M059J (cell line): ENCODE measurements at places on chromosomes 2 and 18. TPM values are rescaled to one million over a fixed set of nuclear protein-coding genes. Genes with fewer than 3 reads are reported as not detected.

GRCh38 chr2:102317715-102318114 lies 6.4 kb downstream of the IL1RL1 start:
- no peak for DNase-seq

DNA sequence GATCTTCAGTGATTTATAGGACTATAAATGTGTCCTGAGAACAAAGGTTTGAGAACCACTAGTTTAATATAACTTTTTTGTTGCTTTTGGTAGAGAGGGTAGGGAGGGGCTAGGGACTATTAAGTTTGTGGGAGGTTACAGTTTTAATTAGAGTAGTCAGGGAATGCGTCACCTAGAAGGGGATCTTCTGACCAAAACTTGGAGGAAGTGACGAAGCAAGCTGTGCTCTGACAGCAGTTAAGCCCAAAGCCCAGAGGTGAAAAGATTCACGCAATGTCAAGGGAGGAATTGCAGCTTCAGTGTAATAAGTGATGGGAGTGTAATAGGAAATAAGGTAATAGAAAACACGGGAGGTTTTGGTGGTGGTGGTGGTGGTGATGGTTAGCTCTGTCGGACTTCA lies 8.1 kb downstream of the TDRD15 start:
- DNase-seq: no peak

DNA sequence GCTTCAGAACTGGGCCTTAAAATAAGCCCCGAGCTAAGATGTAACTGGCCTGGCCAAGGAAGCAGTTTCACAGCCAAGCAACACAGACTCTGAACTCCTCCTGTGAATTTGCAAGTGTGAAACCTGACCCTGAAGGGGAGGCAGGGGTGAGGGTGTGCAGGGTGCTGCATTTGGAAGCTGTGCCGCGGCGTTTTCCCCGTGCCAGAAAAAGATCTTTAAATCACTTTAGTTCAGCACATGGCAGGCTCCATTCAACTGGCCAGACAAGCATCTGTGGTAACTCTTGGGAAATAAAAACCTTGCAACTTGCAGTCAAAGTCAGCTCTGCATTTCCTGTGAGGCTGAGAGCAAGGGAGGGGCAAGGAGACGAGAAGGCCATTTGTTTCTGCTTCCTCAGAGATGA lies 209.3 kb upstream of the SOX11 start:
- DNase-seq: no peak

GRCh38 chr2:61379521-61379920 lies 91.4 kb downstream of the USP34 start:
- DNase-seq: no peak

DNA sequence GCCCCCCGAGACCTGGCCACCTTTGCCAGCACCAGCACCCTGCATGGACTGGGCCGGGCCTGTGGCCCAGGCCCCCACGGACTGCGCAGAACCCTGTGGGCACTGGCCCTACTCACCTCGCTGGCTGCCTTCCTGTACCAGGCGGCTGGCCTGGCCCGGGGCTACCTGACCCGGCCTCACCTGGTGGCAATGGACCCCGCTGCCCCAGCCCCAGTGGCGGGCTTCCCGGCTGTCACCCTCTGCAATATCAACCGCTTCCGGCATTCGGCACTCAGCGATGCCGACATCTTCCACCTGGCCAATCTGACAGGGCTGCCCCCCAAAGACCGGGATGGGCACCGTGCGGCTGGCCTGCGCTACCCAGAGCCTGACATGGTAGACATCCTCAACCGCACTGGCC lies 554 bp downstream of the ASIC4 start:
- DNase-seq: no peak

- DNase-seq: no peak
Observed at GRCh38 chr2:241616168-241617125, 20.5 kb downstream of the THAP4 start.

- DNase-seq: peak; percentile 4
Observed at GRCh38 chr2:11631462-11631861, 38.5 kb downstream of the NTSR2 start.

- no peak for DNase-seq
Observed at GRCh38 chr2:94861308-94862152, 9.7 kb upstream of the TEKT4 start.

DNA sequence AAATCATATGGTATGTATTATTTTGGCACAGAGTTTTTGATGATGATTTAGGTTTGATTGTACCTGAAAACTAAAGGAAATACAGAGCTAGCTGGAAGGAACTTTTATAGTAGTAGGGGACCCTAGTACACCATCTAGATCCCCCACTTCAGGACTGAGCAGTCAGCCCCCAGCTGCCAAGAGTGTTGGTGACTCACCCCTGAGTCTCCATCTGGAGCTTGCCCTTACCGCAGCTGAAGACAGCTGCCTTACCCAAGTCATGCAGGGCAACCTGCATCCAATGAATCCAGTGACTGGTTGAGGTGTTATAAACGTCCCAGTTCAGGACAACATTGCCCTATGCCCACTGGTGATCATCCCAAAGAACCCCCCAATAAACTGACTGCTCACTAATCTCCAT lies 15.3 kb downstream of the PMS1 start:
- DNase-seq: peak; percentile 76

GRCh38 chr2:216235896-216236295 lies 126.7 kb downstream of the XRCC5 start:
- no peak for DNase-seq

Gene TMEM200C
- 0.17 and 0.54 TPM in 2 replicates for total RNA-seq

Gene CLK1
- total RNA-seq: 26.8 and 40.0 TPM in 2 replicates

Gene ATP5MC3
- total RNA-seq: 224 TPM in 2 replicates

Gene C2orf78
- total RNA-seq: not detected in 2 replicates
